ENCODE measurements at places on chromosomes 5 and 9.

DNA sequence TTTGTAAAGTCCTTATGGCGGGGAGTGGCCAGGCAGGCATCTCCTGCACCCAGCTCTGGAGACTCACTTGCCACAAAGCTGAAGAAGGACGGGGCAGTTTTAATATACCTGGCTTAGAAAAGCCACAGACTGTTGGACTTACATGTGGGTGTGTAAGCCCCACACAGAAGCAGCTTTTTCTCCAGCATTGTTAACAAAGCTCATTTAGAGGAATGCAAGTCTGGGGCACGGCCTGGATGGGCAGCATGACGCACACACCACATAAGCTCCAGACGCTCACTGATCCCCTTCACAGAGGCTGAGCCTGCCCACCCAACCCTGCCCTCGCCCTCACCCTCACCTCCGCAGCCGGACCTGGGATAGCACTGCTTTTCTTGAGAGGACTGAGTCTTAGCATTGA, 58.0 kb upstream of the PDE8B start:
- DNase-seq = no peak

GRCh38 chr5:138699482-138699881, 53.7 kb upstream of the CTNNA1 start:
- DNase-seq = no peak

DNA sequence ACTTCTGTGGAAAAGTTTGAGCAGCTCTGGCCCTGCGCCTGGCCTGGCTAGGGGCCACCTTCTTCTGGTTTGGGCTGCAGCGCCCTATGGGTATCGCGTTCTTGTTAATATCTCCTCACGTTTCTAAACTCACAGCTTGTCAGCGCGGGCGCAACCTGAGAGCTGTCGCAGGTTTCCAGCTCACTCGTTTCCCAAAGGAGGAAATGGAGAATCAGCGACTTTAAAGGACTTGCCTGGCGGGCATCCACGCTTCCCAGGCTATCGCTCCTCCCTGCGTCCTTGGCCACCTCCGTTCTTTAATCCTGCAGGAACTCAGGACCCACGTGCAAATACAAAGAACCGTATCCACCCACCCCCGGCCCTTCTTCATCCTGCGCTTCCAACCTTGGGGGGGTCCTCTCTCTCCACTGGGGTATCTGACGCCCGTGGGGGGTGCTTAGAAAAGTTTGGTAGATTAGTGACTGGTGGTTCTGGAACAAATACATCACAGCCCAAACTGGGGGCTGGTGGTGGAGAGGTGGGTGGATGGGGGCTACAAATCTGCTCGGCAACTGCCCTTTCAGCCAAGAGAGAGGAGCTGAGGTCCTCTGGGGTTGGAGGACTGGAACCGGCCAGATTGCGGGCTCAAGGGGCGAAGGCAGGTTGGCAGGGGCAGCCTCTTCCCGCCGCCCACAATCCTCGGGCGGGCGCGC, 578 bp upstream of the PSAT1 start:
- peak; percentile 68 for DNase-seq

DNA sequence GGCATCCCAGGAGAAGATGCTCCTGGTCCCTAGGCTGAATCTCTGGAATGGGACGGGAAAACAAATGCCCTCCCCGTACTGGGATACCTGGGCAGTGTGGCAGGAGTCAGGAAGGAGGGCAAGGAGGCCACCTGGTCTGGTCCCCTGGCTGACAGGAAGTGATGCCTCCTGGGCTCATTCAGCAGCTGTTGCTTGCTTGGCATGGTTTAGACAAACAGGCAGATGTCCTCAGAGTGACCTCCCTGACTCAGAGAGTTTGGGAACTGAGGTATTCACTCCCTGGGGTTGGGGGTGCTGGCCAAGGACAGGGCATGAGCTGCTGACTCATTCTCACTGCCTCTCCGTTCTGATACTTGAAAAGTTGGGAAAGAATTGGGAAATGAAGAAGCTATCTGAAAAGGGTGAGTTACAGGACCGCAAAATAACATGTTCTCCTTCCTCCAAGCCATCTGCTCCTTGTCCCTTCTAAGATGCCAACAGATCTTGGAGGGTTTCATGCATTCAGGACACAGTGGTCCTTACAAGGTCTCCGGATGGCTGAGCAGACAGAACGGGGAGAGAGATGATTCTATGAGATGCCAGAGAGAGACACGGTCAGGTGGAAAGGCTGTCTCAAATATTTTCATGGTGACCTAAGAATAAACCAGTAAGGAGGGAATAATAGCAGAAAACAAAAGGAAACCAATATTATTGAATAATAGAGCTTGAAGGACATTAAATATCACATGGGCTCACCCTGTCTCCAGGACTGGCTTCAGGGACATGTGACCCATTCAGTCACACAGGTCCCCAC, 534.5 kb downstream of the BNC2 start:
- peak; percentile 74 for DNase-seq

- no peak for DNase-seq
Observed at GRCh38 chr5:111792471-111793058, 35.6 kb upstream of the NREP start.

DNA sequence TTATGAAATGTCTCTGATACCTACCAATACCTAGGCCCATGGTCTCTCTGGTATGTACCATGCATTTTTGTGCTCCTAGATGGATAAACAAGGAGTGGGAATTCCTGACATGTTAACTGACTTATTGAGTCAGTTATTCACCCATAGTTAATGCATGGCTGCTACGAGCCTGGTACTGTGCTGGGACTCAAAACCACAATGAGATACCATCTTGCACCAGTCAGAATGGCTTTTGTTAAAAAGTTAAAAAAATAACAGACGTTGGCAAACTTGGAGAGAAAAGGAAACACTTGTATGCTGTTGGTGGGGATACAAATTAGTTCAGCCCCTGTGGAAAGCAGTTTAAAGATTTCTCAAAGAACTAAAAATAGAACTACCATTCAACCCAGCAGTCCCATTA, 293.8 kb downstream of the OSTF1 start:
- DNase-seq = no peak

DNA sequence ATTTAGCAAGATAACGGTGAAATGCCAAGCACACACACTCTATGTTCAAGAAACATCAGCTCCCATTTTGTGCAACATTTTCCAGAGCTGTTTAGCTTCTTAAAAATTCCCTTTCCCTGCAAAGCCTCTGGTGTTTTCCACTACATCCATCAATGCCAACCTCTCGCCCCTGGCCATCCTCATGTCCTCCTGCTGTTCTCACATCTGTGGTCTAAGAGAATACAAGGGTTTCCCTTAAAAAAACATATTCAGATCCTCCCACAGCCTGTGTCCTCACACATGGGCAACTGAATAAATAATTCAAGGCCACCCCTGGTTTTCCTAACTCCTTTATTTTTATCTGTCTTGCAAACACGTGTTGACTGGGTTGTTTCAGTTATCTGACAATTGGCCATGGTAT, 70.3 kb downstream of the PAPPA start:
- DNase-seq = no peak

DNA sequence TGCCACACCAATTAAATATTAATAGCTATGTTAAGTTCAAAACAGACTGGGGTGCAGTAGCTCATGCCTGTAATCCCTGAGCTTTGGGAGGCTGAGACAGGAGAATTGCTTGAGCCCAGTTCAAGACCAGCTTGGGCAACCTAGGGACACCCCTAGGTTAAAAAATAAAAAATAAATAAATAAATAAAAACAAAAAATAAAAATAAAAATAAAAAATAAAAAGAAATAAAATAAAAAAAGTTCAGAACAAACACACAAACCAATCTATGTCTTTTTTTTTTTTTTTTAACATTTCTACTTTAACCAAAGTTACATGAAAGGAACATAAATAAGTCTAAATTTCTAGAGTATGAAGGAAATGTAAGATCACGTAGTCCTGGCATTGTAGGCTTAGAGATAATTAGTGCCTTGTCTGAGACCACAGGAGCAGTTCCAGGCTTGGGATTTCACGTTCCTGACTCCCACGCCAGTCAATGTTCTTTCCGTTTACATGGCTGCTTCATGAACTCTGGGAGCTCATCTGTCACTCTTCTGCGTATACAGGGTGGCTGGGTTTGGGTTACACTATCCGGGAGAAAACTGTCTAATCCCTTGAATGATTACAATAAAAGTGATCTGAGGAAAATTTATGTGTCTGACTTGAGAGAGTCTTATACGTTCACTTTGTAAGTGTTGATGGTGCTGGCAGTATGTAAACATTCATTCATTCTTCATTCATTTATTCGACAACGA, 85.2 kb downstream of the KIAA1958 start:
- DNase-seq = no peak

DNA sequence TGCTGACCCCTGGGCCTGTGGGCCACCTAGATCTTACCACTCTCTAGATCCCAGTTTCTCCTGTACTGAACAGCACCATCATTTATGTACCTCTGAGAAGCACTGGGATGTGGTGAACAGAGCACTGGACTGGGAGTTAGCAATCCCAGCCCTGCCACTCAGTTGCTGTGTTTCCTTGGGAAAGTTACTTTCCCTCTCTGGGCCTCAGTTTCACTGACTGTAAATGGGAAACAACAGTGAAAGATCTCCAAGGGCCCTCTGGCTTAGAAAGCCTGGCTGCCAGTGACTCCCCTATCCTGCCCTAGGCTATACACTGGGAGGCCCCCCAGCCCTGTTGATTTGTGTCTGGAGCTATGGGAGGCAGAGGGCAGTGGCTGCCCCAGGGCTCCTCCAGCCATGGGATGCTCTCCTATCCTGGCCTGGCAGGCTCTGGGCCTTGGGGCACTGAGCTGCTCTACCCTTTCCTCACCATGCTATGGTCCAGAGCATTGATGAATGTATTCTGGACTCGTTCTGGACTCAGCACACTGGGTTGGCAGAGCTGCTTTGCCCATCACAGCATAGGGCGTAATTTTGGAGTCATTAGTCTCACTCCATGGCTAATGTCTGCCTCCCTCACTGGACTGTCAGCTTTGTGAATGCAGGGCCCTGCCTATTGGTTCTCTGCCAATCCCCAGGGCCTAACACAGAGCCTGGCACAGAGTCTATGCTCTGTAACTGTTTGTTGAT, 99.3 kb downstream of the RGS3 start:
- DNase-seq = no peak

GRCh38 chr5:113214606-113215323, 220.0 kb downstream of the TSSK1B start:
- DNase-seq = no peak

- no peak for DNase-seq
Observed at GRCh38 chr9:2610985-2611384, 10.6 kb upstream of the VLDLR start.

GRCh38 chr9:14341437-14342122, 27.6 kb upstream of the NFIB start:
- DNase-seq = peak; percentile 50

Measured in muscle of leg (tissue), 16 donors.